ENCODE measurements at places on chromosomes 7 and 10.

GRCh38 chr7:70539205-70539604 is 592.7 kb upstream of the GALNT17 start:
- no peak for DNase-seq

DNA sequence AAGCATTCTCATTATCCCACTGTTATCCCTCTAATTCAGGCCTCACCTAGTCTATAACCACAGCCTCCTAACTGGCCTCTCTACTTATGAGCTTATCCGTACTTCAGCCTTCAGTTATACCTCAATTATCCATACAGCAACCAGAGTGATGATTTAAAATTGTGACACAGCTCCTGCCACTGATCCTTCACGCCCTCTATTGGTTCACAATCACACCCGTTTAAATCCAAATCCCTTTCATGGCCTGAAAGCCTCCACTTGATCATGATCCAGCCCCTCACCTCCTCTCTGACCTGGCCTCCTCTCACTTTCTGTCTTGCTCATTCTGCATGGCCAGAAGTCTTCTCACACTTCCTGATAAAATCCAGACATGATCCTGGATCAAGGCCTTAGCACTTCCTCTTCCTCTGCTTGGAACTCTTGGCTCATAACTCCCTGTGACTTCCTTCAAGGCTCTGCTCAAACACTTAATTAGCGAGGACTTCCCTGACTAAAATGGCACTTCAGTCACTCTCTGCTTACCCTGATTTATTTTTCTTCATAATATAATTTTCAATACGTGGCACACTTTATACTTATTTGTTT is 19.0 kb upstream of the TMEM26 start:
- DNase-seq = no peak

- DNase-seq = no peak
These were observed 18.3 kb downstream of the SGPL1 start for GRCh38 chr10:70834021-70834420.

- DNase-seq = no peak
These were observed 400.2 kb upstream of the NPVF start for GRCh38 chr7:25628446-25628845.

DNA sequence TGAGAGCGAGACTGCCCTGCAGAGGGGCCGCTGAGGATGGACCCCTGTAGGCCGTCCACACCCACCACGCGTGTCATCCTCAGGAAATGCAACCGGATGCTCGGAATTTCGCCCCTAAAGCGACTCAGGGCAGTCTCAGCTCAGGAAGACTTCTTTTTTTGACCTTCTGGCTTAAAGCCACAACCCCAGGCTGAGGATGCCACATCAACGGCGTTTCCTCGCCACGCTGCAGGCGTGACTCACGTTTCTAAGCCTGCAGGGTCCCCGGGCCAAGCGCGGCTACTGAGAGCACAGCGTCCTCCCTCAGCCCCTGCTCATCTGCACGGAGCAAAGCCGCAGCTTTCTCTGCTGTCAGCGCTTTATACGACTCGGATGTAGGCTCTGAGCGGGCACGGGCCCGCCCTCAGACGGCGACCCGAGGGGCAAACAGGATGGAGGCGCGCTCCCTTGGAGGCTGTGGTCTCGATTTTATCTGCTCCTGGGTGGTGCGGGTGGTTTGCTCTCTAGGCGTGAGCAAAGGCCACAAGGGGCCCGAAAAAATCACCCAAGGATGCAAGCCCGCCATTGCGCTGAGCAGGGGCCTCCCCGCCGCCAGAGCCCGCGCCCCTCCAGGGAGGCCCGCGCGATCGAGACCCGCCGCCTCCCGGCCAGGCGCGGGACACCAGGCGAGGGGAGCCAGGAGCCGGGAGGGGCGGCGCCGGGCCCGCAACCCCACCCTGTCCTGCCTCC is 726 bp upstream of the INSIG1 start:
- DNase-seq = no peak

DNA sequence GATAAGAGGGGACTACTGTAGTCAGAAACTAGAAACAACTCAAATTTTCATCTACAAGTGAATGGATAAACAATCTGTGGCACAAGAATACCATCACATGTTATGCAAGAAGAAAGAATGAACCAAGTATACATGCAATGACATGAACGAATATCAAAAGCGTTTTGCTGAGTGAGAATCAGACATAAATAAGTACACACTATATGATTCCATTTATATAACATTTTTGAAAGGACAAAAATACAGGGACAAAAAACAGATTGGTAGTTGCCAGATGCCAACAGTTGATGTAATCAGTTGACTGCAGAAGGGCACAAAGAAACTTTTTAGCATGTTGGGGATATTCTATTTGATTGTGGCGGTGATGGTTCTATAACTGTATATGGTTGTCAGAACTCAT is 33.6 kb downstream of the CTNNA3 start:
- no peak for DNase-seq

- DNase-seq = no peak
These were observed 127.9 kb downstream of the MARCHF5 start for GRCh38 chr10:92418891-92419290.

GRCh38 chr10:102358712-102359382 is 36.7 kb upstream of the NFKB2 start:
- no peak for DNase-seq
